Kasumi-1 (cell line): ENCODE measurements at places on chromosomes 4 and X.
A peak's percentile ranks its signal among the peaks of the same experiment; 100 is the strongest.

- DNase-seq, result no peak
Observed at GRCh38 chrX:112830540-112830939, 10.1 kb downstream of the AMOT start.

DNA sequence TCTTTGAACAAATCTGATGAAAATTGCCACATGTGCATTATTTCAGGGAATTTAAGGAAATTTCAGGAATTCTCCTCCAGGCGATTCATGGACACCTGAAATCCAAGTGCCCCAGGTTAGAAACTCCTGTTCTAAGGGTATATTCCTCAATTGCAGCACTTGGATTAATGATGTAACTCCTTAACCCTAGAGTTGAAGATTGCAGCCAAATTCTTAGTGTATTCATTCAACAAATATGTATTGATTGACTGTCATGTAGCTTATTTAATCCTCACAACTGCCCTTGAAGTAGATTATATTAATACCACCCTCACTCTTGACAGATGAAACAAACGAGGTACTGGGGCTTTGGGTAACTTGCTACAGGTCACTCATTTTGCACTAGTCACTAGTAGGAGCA is 11.3 kb downstream of the CETN2 start:
- no peak for DNase-seq

- no peak for DNase-seq
Observed at GRCh38 chrX:109843963-109844751, 111.1 kb upstream of the ACSL4 start.

GRCh38 chr4:6687947-6688878 is 5.5 kb upstream of the S100P start:
- no peak for DNase-seq

GRCh38 chr4:107885865-107886264 is 45.5 kb upstream of the CYP2U1 start:
- no peak for DNase-seq

GRCh38 chr4:138099385-138099784 is 142.8 kb downstream of the SLC7A11 start:
- no peak for DNase-seq

GRCh38 chr4:110898290-110898689 is 275.4 kb upstream of the PITX2 start:
- DNase-seq, result no peak

DNA sequence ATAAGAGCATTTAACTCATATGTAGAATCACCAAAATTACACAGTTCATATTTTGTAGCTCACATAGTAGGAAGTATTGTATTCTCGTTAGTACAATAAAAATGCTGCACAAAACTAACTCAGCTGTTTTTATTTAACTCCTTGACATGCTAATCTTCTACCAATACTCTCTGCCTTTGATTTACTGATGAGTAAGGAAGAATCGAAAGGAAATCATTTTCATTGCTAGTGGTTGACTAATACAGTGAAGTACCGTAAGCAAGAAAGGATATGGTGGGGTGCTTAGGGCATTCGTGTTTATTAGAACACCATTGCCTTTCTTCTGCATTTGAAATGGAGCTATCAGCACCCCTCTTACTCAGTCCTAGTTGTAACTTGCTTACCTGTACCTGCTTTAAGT is 1239.1 kb upstream of the TENM3 start:
- DNase-seq, result no peak

- no peak for DNase-seq
Observed at GRCh38 chr4:108148316-108148715, 20.4 kb downstream of the LEF1 start.

GRCh38 chr4:107147873-107148272 is 111.8 kb upstream of the DKK2 start:
- DNase-seq, result no peak

DNA sequence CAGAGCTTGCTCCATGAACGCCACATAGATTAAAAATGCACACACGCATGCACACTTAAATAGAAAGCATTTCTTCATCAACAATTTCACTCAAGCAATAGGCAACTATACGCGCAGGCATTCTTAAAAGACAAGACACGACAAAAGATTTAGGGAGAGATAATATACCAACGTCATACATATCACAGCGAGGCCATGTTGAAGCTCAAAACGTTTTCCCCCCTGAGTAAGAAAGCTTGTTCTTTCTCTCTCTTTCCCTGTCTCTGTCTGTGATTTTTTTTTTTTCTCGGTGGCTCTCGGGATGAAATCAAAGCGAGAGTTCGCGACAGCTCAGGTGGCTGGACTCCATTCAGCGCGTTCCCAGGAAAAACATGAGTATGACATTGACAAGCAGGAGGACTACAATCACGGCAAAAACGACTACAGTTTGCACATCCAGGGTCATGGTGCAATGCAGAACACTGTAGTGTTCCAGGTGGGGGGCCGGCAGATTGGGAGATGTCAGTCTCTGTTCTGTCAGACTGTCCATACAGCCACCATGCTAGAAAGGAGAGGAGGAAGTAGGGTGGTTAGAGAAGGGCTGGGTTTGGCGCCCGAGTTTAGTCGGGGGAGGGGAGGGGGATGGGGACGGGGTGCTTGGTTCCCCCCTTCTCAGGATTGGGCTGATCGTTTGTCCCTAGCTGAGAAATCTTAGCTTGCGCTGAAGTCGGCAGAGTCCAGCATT is 30.7 kb downstream of the ARHGEF9 start:
- peak; percentile 7 for DNase-seq

DNA sequence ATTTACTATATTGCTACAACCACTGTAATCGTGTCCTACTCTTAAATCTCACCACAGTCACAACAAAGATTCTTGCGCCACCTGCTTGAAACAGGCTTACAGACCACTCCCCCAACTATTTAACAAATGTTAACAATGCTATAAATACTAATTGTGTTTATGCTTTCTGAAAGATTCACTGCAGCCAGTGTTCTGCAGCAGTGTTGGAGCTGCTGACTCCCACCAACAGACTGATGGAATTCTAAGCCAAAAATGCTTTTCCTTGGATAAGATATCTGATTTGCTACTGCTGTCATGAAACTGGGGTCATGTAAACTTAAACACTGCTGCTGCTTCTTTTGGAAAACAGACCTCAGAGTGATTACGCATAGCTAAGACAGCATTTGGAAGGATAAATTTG is 244.2 kb upstream of the MAB21L2 start:
- DNase-seq, result no peak

DNA sequence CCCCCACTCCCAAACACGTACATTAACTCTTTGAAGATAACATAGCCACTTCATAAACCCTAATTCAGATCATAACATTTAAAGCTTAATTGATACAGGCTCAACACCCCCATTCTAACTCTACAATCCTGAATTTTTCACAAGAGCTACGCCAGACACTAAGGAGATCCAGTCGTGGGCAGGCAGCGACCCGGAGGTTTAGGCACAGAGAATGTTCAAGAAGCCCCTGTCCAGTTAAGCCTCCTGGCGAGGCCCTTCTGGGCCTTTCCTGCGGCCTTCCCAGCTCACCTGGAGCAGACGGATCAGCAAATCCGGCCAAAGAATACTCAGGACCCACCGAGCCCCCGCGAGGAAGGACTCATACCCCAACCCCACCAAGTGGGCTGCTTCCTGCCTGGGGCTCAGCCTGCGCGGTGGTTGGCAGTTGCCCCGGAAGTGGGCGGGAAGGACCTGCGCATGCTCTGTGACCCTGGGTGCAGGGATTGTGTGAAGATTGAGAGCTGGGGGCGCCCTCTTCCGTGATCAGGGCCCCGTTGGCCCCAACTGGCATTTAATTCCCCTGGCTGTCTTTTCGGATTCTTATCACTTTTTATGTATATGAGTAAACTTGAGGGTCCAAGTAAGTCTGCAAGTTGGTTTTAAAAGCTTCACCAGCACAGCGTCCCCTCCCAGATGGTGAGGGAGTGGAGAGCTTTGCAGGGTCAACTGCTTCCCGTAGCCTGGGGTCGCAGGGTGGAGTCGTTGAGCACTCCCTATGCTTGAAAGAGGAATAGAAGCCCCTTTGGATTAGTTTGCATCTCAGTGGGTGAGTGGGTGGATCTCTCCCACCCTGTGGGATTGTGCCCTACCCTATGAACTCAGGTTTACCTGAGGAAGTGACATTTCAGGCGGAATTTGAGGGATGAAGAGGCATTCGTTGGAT is at the start of gene TRIM61:
TRIM61 (minus strand) TSS at position 415 of the 922 bp plus-strand sequence. CDS start 7,655 bp downstream, outside the sequence.
- DNase-seq, result no peak
